ENCODE measurements at places on chromosomes 1 and 21. TPM values are rescaled to one million over a fixed set of nuclear protein-coding genes. Genes with fewer than 3 reads are reported as not detected.

DNA sequence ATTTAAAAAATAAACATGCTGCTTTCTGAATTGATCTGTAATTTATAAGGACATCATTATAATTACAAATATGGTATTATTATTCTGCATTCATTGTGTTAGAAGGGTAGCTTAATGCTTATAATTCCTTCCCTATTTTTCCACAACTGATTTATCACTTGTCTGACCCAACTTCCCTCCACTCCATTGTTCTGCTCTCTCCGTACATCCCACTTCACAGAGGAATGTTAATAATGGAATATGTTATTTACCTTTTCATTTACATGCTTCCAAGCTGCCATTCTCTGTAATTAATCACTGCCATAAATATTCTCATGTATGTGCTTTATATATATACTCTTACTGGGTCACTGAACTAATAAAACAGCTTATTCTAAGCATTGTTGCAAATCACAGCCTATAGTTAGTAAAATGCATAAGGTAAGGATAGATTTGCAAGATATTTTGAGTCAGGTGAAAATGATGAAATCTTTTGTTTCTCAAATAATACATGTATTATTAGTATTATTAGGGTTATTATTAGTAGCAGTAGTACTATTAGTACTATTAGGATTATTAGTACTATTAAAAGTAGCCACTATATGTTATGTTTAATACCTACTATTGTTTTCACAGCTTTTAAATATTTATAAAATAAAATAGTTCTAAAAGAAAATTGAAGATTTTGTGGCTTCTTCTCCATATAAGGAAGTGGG lies 70.6 kb upstream of the NEK7 start:
- no peak for DNase-seq

DNA sequence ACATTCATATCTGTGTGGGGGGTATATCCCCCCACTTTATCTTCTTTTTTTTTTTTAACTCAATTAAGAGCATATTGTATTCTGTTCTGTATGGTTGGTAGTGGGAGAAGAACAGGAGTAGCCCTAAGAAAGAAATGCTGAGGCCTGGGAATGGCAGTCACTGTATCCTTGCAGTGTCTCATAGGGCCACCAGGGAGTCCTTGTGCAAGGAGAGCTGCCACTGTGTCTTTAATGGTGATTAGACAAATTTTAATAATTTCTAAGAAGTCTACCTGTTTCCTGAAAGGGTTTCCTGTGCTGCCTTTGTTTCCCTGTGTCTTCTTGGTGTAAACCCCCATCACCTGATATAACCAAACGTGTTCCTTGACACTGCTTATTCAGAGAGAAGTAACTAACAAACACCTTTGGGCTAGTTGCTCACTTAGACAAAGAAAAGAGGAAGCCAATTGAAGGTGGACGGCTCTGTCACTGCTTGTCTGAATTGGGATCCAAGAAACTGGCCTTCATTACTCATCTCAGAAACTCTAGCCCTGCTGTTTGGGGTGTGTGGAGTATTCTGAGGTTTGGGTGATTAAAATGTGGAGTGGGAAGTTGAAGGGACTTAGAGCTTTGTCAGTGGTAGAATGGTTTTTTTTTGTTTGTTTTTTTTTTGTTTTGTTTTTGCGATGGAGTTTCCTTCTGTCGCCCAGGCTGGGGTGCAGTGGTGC lies 15.2 kb downstream of the GIPC2 start:
- no peak for DNase-seq

DNA sequence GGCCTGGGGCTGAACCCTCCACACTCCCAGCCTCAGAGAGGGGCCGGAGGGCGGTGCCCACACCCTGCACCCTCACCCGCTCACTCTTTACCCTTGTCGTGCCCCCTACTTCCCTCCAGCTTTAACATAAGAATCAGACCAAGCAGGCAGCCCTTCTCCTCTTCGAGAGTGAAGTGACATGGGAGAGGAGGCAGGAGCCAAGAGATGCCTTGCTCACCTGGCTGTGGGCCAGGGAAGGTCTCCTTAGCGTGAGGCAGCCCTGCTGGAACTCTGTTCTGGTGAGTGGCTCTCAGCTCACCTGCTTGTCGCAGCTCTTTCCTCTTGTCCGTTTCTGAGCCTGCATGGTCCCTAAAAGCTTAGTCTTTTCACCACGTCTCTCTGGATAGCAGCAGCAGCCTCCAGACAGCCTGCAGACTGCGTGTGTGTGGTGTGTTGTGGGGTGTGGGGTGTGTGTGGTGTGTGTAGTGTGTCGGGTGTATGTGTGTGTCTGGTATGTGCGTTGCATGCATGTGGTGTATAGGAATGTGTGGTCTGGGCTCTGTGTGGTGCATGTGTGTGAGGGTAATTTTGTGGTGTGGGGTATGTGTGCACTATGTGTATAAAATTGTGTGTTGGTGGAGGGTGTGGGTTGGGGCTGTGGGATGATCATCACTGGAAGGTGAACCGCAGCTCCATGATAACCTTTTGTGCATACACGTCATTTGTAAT lies 86.7 kb downstream of the CCDC185 start:
- DNase-seq, result no peak

DNA sequence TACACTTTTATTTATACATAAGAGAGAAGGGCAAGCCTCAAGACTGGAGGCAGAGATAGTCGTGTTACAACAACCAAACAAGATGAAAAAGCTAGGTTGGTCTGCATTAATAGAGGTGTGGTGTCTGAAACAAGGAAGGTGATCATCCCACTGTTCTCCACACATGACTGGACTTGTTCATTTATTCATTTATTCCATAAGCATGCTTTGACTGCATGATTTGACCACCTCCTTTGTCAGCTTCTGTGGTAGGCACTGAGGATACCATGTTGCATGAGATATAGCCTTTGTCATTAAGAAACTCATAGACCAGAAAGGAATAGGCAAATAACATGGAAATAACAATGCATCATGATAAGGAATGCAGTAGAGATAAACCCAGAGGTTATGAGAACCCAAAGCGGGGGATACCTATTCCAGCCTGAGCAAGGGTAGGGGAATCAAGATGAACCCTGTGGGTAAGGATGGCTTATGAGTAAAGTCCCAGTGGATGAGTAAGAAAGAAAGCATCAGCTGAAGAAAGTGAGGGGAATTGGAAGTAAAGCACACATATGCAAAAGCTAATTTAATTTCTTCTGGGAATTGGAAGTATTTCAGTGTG lies 173.7 kb upstream of the FGGY start:
- DNase-seq, result no peak

Gene PRDM2
- total RNA-seq, result 39.3 TPM

- DNase-seq, result no peak
Measured at GRCh38 chr1:211024901-211025300, 109.0 kb downstream of the KCNH1 start.

Gene ZNF648
- not detected for total RNA-seq

Gene ZCCHC17
- total RNA-seq, result 26.3 TPM

DNA sequence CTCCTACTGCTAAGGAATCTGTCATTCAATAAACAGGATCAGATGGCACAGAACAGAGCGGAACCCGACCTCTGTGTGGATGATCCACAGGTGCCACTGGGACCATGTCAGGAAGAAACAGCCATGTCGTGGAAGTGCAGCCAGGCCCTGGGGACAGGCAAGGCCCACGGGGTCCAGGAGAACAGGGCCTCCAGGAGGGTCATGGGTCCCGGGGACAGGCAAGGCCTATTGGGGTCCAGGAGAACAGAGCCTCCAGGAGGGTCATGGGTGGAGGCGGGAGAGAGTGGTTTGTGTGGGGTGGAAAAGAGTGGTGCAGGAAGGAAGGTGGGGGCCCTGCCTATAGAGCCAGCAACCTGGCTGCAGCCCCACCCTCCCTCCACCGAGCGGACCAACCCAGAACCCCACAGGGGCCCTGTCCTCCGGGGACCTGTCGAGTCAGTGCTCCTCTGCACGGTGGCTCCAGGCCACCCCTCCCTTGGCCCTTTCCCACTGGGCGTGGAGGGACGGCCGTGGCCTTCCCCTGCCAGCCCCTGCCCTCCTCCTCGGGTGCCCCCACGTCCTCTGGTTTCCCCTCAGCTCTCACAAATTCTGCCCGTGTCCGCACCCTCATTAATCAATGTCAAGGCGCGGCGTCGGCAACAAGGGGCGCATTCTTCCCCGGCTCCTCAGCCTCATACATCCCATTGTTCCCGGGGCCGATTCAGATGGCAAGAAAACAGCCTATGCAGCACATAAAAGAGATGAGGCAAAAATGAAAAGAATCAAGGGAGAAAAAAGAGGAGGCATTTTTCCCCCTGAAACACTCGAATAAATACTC lies 146.4 kb downstream of the PRDM16 start:
- no peak for DNase-seq

DNA sequence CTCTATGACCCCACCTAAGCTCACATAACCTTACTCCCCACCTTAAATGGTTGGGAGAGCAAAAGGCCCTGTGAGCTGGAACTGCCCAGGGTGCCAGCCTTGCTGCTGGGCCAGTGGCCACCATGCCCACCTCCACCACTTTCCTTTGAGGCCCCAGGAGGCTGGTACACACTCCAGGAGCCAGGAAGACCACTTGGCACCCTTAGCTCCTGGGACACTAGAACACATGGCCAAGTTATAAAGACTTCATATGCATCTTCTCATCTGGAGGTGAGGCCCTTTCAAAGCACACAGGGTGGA lies 21.9 kb downstream of the CAPZB start:
- no peak for DNase-seq

DNA sequence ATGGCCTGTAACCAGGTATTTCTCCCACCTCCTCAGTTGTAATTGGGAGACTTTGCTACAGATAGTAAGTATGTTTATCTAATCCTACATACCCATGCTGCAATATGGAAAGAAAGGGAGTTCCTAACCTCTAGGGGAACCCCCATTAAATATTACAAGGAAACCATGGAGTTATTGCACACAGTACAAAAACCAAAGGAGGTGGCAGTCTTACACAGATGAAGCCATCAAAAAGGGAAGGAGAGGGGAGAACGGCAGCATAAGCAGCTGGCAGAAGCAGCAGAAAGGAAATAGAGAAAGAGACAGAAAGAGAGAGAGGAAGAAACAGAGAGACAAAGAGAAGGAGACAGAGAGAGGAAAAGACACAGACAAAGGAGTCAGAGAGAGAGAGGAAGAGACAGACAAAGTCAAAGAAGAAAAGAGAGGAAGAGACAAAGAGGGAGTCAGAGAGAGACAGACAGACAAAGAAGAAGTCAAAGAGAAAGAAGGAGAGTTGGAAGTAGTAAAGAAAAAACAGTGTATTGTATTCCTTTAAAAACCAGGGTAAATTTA lies 142.9 kb downstream of the FASLG start:
- DNase-seq, result no peak

Data from sigmoid colon (tissue), 7 donors.